ENCODE measurements at places on chromosomes 3 and 15. TPM values are rescaled to one million over a fixed set of nuclear protein-coding genes. Genes with fewer than 3 reads are reported as not detected.

GRCh38 chr15:41968701-41969100 lies 3.7 kb downstream of the EHD4 start:
- DNase-seq: no peak

- DNase-seq: no peak
These were observed 13.6 kb downstream of the GRM2 start for GRCh38 chr3:51720292-51721061.

DNA sequence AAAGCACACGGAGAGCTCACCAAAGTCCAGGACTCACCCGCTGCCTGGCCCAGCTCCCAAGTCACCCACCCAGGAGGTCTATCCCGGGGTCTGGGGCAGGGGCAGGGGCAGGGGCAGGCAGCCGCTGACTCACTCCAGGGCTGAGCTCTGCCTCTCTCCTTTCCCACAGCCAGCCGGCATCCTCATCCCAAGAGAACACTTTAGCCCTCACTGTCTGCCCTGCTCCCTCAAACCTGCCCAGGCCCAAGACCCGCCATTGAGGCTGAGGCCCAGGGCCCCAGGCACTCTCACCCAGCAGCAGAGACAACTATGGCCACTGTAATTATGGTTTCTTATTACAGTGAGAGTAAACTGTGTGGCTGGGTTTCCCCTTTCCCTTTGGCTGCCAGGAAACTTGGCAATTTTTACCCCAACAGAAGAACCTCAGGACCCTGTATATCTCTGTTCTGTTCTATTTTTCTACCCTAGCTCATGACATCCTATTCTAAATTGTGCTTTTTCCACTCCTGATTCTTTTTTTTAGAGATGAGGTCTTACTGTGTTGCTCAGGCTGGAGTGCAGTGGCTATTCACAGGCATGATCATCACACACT lies 53.0 kb downstream of the IQSEC1 start:
- no peak for DNase-seq

Gene SLC2A2
- not detected for total RNA-seq

Gene GRK7
- not detected for total RNA-seq

- no peak for DNase-seq
These were observed 19.1 kb upstream of the DNAAF4 start for GRCh38 chr15:55527150-55527549.

DNA sequence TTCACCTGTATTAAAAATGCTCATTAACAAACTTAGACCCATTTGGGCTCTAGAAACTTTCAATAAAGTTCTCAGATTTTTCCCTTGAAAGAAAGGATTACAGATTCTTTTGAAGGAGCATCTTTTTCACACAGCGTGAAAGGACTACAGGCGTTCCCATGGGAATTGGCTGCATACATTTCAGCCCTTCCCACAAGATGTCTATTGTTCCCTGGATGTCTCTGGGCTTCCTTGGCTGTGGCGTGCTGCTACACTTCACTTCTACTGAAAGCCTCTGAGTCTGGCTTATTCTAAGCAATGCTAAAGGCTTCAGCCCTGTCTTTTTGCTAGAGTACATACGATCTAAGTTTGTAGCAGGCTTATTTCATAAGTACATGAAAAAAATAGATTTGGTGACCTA lies 1.4 kb downstream of the VEPH1 start:
- no peak for DNase-seq

DNA sequence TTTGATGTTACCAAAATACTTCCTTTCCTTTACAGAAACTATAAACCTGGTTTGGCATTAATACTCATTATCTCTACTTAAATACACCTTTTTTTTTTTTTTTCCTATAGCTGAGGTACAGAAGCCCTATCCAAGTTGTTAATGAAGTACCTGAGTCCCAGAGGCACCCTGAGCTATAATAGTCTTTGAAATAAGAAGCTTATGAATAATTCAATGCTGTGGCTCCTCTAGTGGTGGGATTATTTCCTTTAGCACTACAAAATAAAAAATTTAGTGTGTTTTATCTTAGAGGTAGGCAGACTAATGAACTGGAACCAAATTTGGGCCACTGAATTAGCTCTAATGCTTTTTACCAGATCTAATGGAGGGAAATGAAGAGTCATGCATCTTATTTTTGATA lies 611.9 kb downstream of the EDEM1 start:
- DNase-seq: no peak

DNA sequence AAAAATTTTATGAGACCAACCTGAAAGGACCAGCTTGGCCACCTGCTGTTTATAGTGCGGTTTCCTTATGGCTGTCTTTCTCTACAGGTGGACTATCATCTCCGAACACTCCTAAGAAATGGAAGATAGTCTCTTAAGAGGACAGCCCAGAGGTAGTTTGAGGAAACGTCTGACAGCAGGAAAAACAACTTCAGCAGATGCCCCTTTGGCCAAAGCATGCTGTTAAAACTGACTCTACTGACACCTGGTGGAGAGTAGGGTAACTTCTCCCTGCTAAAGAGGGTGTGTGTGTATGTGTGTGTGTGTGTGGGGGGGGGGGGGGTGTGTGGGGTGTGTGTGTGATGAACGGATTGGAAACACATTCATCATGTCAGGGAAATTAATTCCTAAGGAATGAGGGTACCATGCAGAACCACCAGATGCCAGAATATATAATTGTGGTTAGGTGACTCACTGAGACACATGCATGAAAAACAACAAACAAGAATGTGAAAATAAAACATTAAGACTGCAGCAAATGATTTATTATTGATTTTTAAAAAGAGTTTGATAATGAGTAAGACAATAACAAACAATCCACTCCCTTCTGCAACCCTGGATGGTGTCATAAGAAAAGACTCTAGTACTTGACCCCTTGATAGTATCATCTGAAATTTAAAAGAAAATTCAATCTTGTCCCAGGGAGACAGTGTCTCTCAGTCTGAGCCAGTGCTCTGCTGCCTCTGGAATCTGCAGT lies 256.5 kb downstream of the THRB start:
- peak; percentile 51 for DNase-seq

Gene TGM4
- not detected for total RNA-seq

GRCh38 chr15:51620122-51620521 lies 2.4 kb downstream of the DMXL2 start:
- DNase-seq: no peak

- DNase-seq: no peak
These were observed 1110.1 kb downstream of the TBL1XR1 start for GRCh38 chr3:176087066-176087697.

- DNase-seq: no peak
These were observed 530.7 kb downstream of the ZIC1 start for GRCh38 chr3:147939839-147940238.

Gene ZNF502
- 3.5 TPM for total RNA-seq

Gene SMC4
- total RNA-seq: 129 TPM

DNA sequence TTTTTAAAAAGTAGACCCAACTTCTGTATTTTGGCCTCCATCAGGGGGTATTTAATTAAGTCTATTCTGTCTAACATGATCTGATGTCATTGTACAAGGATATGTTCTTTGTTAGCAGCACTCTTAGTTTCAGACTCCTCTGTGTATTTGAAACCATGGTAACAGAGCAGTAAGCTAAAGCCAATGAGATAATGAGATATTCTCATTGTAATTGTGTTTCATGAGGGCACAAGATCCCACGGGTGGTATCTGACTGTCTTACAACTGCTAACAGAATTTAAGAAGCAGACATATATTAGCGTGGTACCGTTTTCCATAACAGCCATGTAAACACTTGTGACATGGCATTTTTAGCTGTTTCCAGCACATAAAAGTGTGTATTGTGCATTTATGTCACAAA lies 251.2 kb upstream of the VEPH1 start:
- DNase-seq: no peak

GRCh38 chr3:10706740-10707399 lies 109.2 kb upstream of the SLC6A11 start:
- DNase-seq: no peak

Gene ITPKA
- 0.99 TPM for total RNA-seq

DNA sequence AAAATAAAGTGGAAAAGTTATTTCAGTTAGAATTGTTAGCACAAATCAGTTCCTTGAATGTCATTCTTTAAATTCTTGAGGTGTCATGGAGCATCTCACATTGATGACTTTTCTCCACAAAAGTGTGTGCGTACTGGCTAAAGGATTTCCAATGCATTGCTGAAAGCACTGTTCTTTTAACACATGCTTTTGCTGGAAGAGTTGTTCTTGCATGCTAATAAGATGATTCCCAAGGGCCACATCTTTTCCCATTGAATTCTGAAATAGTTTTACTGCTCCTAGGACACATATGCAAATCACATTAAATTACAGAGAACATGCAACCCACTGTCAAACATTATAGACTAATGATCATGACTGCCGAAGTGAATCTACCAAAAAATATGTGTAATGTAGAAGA lies 516.3 kb upstream of the CADM2 start:
- no peak for DNase-seq

- DNase-seq: no peak
These were observed 13.3 kb upstream of the HHLA2 start for GRCh38 chr3:108283006-108283405.

- no peak for DNase-seq
These were observed 60.7 kb downstream of the IMPG2 start for GRCh38 chr3:101259485-101260341.

Gene FAM174B
- 35.2 TPM for total RNA-seq

DNA sequence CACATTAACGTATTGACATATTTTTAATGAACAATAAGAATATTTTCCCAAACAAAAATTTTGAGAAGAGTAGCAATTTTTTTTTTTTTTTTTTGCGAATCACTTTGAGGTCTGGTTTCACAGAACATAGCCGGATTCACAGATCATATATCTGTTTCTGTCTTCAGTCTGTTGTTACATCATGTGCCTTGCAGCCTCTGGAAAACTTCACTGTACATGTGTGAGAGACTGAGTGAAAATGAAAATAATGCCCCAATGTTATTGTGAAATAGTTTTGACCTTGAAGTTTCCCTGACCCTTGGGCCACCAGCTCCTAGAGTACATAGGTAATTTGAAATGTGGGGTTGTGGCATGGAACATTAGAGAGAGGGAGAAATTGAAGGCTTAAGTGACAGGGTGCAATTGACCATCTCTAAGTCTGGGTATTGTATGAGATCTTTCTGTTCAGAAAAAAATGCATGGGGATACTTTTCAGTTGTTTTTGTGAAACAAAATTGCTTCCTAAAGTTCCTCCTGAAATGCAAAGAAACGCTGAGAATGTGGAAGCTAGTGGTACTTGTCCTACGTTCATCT lies 14.0 kb downstream of the ITPR1 start:
- no peak for DNase-seq

DNA sequence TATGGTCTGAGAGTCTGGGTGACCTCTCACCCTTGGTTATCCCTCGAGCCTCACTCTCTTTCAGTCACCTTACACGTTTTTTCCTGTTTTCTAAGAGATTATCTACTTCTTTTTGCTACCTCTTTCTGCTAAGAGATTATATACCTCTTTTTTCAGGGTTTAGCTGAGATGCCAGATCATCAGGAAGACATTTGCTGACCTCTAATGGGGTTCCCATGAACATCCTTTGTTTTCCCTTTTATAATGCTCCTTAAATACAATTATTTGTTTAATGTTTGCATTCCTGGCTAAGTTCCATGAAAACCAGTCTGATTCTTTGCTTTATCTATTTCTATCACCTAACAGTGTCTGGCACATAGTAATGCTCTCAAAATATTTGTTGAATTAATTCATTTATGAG lies 39.6 kb downstream of the LEKR1 start:
- no peak for DNase-seq

DNA sequence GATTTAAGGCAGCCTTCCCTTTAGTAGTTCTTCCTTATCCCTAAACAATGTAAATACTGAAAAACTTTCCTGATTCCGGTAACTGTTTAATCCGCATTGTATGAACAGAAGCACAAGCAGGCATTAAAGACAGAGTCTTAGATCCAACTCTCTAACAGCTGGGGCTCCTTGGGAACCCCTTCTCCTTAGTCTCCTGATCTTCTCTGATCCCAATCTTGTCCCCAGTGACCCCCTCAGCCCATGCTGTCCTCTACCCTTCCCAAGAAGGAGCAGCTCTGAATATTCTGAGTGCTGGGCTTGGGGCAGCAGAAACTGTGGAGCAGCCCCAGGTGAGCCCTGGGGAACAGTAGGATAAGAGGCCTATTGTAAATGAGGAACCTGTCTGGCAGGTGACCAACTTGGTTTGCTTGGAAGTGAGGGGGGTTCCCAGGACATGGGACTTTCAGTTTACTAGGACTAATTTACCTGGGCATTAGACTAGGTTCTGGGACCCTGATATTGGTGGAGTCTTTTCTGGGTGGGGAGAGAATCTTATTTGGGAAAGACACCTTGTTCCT lies 13.0 kb upstream of the SLC30A4 start:
- no peak for DNase-seq

DNA sequence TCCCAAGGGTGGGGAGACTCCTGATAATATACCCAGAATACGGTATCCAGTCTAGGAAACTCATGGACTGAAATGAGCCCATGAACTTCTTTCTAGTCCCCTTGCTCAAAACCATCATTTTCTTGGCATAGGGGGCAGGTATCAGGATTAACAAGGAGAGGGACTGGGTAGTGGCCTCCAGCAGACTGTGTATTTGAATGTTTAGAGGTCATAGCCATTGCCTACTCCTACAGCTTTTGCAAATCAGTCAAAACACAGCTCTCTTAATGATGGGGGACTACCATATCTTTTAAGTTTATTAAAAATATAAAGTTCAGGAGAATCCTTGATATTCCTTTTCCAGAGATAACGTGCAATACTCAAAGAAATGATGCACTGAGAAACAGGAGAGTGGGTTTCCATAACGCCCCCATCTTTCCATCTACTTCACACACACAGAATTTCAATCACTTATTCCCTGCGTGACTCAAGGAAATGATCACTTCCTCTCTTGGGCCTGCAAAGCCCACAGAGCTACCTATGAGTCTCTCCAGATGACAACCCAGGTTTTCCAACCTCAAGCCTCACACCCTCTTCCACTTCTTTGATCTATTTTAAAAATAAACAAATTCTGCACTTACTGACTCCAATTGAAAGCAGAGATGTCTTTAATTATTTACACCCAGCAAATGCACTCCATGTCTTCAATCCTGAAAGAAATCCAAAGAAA lies 584.0 kb upstream of the LMCD1 start:
- DNase-seq: no peak

DNA sequence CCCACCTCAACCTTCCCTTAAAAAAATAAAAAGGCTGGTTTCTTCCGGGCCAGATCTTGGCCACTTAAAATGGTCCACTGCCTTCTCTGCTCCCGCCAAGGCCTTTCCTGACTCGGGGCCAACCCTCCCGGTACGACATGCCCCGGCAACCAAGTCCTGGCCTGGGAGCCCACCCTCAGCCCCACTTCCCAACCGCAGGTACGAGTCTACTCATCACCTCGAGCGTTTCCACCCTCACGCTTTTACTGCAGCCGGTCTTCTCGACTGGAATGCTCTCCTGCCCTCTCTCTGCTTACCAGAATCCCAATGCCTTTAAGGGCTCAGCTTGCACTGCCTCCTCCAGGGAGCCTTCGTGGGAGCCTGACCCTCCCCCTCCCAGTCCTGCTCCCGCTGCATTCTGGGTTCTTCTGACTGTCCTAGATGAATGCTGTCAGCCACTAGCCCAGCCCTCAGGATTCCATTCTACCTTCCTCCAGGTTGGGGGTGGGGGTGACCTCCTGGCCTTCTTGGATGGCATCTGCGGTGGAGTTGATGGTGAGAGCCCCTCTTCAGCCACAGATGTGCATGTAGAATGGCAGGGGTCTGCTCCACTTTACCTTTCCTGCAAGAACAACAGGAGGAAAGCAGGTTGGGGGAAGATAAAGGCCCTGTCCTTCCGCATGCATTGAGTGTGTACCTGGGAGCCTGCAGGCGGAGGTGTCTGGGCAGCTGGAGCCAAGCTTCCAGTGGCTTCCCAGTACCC lies 1.1 kb upstream of the CSRNP1 start:
- DNase-seq: peak; percentile 85

Data from H1 (cell line).